Thymus (tissue), 14 donors: ENCODE measurements at places on chromosomes 5 and 9.

- DNase-seq: no peak
These were observed 311.5 kb downstream of the EFNA5 start for GRCh38 chr5:107359033-107359915.

- no peak for DNase-seq
These were observed 49.8 kb upstream of the IER5L start for GRCh38 chr9:129227843-129228189.

- no peak for DNase-seq
These were observed 109.2 kb downstream of the ARHGEF28 start for GRCh38 chr5:73735032-73735734.

GRCh38 chr5:54227759-54228158 lies 82.6 kb downstream of the ARL15 start:
- no peak for DNase-seq

DNA sequence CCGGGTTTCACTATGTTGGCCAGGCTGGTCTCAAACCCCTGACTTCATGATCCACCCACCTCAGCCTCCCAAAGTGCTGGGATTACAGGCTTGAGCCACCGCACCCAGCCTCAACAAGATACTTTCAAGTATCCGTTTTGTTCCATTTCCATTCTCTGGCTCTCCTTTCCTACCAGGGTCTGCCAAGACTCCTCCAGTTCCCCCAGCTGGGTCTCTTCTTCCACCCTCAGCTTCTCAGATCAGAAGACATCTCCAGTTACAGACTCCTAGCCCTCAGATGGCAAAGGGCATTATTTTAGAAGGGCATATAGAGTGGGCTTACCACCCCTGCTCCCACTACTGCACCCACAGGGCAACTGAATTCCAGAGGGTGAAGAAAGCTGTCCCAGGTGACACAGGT lies 1.5 kb upstream of the PDGFRB start:
- no peak for DNase-seq

- DNase-seq: no peak
These were observed 2.3 kb downstream of the ACSL6 start for GRCh38 chr5:132008961-132009680.

GRCh38 chr5:390623-391491 lies 52.1 kb upstream of the EXOC3 start:
- DNase-seq: no peak
